ENCODE measurements at places on chromosomes 4 and X.

GRCh38 chr4:99921174-99921573 lies 25.2 kb downstream of the DNAJB14 start:
- DNase-seq, result no peak

GRCh38 chrX:11890836-11891514 lies 132.9 kb downstream of the MSL3 start:
- DNase-seq, result no peak

DNA sequence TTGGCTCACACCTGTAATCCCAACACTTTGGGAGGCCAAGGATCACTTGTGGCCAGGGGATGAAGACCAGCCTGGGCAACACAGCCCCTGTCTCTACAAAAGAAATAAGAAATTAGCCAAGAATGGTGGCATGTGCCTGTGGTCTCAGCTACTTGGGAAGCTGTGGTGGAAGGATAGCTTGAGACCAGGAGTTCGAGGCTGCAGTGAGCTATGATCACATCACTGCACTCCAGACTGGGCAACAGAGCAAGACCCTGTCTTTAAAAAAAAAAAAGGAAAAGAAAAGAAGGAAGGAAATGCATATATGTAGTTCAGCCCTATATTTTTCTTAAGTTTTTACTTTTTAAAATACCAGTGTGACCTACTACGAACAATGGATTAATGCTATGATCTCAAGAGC lies 15.1 kb downstream of the PRSS48 start:
- no peak for DNase-seq

DNA sequence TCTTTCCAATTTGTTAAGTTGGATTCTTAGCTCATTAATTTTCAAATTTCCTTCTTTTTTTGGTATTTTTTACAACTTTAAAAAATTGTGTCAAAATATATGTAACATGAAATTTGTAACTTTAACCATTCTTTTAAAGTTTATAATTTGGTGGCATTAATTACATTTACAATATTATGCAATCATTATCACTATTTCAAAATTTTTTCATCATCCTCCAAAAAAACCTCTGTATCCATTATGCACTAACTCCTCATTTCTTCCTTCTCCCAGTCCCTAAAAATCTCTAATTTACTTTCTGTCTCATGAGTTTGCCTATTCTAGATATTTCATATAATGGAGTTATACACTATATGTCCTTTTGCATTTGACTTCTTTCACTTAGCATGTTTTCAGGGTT lies 4.7 kb upstream of the FAM47E start:
- DNase-seq, result no peak

DNA sequence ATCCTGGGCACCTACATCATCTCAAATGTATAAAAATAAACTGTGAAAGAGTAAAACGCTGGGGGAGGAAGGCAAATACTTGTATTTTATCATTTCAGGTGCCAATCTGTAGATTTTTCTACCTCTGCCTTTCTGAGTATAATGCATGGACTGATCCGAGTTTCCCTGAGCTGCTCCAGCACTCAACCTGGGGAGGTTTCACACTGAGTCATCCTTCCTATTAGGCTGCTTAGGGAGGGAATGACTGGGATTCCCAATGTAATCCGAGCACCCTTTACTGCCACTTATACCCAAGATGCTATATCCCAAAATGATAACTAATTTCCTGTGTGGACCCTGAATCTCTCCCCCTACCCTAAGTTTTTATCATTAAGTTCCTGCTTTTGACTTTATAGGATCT lies 126.6 kb downstream of the HNRNPD start:
- no peak for DNase-seq

DNA sequence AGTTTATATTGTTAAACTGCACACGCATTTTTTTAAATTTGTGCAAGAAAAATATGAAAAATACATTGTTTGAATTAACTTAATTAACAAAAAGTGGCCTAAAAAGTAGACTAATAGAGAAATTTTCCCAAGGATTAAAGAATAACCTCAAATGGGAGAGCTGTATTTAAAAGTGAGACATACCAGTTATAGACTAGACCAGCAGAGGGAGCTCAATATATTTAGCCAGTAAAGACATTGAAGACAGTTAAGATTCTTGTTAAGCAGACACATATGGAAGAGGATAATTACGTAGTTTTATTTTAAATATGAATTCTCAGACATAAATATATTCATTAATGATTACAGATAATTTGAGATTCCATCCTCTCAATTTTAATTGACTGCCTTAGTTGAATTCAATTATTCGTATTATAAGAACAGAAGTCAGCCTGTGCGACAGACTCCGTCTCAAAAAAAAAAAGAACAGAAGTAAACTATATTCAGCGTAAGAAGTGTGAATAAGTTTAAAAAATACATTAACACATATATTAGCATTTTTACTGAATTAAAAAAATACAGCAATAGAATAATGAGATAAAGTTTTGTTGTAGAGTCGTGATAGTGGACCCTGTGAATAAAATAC lies 64.8 kb downstream of the GLRA3 start:
- DNase-seq, result peak; percentile 43

- DNase-seq, result peak; percentile 45
Measured at GRCh38 chrX:56813318-56813837, 84.3 kb downstream of the NBDY start.

DNA sequence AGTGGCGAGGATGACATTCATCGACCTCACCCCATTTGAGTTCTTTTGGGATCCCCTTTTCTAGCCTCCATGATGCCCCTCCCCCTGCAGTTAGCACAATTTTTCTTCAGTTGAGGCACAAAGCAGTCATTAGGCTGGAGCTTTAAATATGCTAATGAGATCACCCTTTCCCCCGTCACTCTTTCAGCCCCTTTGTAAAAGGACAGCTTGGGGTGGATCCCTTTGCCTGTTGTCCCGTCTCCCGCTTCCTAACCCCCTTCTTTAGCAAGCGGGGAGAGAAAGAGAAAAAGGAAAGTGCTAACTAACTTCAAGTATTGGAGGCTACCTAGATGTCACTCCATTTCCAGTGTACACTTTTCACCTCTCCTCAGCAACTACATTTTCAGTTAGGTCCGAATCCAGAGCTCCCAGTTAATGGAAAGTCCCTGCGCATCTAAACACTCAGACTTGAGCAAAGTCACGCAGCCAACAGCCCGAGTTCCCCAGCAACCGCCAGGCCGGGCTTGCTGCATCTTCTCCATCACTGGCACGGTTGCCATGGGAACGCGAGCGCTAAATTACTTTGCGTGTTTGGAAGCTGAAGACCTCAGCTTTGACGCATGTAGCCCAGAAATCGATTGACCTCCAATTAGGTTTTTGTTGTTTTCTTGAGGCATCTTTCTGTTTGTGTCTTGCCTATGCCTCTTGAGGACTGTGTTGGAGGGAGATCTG lies 76.8 kb downstream of the RTL5 start:
- DNase-seq, result no peak
